NCI-H1105 treated with DMSO at 0.1 percent for 48 hours (cell line): ENCODE measurements at places on chromosomes 3 and 15.

DNA sequence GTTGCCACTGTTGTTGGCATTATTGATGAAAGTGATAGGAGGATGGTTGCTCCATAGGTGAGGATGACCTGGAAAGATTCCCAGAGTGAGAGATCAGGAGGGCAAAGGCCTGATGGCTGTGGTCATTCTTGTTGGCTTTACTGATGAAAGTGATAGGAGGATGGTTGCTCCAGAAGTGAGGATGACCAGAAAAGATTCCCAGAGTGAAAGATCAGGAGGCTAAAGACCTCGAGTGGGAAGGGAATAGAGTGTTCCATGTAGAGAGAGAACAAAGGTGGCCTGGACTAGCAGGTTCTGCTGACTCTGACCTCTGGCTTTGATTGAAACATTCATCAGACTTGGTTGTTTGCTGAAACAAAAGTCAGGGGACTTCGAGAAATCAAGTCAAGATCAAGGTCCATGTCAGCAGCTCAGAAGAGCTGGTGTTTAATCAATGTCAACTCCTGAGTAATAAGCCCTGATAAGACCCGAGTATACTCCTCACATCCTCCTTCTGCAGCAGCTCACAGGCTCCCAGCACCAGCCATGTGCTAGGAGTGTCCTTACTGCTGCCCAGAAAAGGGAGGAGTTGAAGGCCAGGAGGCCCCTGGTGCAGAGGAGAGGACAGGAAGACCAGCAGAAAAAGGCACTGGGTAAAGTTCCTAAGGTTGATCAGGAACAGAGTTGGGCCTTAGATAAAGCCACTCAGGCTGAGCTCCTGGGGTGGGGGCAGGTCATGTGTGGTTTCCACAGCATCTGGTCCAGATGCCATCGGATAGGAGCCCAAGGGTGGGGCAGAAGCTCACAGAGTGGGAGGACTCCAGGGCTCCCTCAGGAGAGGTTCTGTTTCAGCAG lies 19.9 kb downstream of the CYP8B1 start:
- DNase-seq = no peak

- no peak for DNase-seq
Observed at GRCh38 chr3:133963657-133964396, 65.9 kb downstream of the SLCO2A1 start.

DNA sequence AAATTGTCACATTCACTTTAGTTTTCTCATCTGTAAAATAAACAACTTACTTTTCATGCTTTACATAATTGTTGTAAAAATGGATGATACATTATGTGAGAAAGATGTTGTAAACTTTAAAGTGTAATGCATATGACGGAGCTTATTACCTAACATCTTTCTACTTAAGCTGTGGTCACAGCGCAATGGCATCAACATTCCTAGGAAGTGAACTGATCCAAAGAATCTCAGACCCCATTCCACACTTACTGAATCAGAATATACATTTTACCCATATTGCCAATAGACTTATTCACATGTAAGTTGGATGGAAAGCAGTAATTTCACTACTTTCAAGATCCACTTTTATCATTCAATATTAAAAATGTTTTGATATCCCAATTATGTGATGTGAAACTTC lies 497.5 kb downstream of the FGF12 start:
- no peak for DNase-seq

- no peak for DNase-seq
Observed at GRCh38 chr3:140091143-140091542, 156.2 kb downstream of the CLSTN2 start.

DNA sequence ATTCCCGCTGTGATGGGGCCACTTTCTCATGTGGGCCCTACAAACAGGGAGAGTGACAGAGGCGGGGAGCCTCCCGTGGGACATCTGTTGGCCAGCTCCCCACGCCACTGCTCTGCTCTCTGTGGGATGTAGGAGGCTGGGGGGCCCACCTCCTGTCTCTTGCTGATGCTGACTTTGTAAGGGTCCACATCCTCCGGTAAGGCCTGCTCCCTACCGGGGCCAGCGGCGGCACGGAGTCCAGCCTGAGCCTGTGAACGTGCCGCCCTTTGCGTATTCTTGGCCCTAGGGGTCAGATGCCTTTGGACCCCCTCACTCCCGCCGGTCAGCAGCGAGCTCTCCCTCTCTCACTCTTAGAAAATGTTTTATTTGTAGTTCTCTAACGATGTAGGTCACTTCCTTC lies 153.2 kb downstream of the LRRC28 start:
- DNase-seq = no peak

DNA sequence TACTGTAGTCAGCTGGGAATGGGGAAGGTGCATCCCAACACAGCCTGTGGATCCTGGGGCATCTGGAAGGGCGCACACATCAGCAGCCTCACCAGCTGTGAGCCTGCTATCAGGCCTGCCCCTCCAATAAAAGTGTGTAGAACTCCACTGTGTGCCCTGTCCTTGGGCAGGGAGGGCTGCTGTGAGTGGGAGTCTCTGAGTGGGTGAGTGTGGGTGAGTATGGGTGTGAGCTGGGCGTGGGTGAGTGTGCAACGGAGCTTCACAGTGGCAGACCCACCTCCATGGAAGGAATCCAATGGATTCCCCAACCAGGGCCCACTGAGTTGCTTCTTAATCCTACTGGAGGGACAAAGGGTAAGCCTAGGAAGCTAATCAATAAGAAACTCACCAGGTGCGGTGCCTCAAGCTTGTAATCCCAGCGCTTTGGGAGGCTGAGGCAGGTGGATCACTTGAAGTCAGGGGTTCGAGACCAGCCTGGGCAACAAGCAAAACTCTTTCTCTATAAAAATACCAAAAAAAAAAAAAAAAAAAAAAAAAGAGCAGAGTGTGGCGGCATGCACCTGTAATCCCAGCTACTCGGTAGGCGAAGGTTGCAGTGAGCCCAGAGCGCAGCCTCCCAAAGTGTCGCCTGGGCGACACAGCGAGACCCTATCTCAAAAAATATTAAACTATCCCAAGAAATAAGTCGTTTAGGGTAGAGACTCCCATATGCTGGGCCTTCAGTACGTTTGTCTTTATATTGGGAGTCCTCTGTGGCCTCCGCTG lies 555 bp upstream of the RCCD1 start:
- DNase-seq = no peak
